ENCODE measurements at places on chromosomes 7 and 10. TPM values are rescaled to one million over a fixed set of nuclear protein-coding genes. Genes with fewer than 3 reads are reported as not detected.

Gene MKRN1
- 43.3 TPM for total RNA-seq

Gene ATG9B
- not detected for total RNA-seq

Gene FAM25C
- not detected for total RNA-seq

Gene ERVW-1
- 66.6 TPM for total RNA-seq

Gene SFRP4
- 5.6 TPM for total RNA-seq

Gene SPDYE6
- total RNA-seq = not detected

Gene FAM24A
- total RNA-seq = not detected

Gene ZNF25
- total RNA-seq = 3.7 TPM

Gene ORC5
- 55.5 TPM for total RNA-seq

Gene PRSS37
- total RNA-seq = not detected

Gene TMEM178B
- 0.63 TPM for total RNA-seq

Gene ADAP1
- total RNA-seq = 0.04 TPM

Gene AKR1C1
- total RNA-seq = 2.7 TPM

Gene OTUD1
- total RNA-seq = 10.4 TPM

Gene STMP1
- 27.3 TPM for total RNA-seq

Gene ST7
- 42.1 TPM for total RNA-seq

Gene WASL
- total RNA-seq = 26.4 TPM

Gene CD36
- 0.13 TPM for total RNA-seq

Gene ANKRD26
- total RNA-seq = 13.9 TPM
